ENCODE measurements at places on chromosomes 6 and 20.

DNA sequence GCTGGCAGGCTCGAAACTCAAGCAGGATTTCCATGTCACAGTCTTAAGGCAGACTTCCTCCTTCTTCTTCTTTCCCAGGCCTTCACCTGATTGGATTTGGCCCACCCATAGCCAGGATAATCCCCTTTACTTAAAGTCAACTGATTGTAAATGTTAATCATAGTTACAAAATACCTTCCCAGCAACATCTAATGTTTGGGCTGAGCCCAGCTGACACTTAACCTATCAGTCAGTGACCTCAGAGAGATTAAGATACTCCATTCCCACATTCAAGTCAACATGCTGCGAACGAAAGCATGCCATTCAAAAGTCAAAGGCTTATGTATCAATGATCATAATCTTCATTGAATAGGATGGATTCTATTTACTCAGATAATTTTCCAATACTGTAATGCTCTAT is 16.0 kb downstream of the MAP7 start:
- DNase-seq = no peak

DNA sequence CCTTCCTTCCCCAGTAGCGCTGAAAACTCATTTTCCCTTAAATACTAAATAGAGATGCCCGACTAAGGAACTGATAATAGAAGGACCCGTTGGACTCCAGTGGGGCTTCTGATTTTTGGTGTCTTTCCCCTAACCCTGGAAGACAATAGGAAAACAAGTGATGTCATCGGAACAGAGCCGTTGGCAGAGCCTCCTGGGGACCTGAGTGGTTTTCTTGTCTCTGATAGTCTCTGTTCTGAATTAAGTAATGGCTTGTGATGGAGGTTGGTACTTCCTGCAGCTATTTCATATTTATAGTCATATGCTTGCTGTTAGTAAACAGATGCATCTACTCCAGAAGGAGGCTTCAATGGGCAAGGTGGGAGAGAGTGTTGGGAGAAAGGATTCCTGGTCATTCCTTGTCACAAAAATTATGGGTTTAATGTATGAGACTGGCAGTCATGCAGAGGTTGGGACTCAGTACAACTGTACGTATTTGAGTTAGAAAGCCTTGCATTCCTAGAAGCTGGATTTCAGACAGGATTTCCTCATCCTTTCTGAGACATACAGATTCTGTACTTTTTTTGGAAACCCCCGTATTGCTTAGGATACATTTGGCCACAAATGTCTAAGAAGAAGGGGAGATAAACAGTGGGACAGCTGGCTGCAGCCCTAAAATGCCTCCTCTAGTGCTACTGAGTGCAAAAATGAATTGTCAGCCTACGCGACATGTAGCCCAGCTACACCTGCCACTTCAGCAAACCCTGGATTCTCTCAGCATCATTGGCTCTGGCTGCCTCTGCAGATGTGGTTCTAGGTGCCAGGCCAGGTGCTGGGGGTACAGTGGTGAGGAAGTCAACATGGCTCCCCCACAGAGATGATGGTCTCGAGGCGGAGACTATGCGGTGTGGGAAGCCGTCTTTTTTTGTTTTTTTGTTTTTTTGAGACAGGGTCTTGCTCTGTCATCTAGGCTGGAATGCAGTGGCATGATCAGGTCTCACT is 38.1 kb downstream of the CDS2 start:
- no peak for DNase-seq

DNA sequence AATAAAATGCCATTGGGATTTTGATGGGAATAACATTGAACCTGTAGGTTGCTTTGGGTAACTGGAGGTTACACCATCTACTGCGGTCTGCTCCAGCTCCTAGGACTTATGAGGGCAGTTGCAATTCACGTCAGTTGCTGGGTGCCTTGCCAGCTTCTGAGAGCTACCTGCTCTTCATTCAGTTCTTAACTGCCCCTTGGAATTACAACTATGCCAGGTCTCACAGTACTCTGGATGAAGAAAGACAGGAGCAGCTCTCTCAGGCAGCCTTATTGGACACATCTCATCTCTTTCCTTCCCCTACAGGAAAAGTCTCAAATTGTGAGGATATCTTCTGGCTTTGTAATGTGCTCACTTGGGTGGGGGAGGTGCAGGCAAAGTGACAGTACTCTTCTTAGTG is 1643.3 kb downstream of the GRIK2 start:
- no peak for DNase-seq

DNA sequence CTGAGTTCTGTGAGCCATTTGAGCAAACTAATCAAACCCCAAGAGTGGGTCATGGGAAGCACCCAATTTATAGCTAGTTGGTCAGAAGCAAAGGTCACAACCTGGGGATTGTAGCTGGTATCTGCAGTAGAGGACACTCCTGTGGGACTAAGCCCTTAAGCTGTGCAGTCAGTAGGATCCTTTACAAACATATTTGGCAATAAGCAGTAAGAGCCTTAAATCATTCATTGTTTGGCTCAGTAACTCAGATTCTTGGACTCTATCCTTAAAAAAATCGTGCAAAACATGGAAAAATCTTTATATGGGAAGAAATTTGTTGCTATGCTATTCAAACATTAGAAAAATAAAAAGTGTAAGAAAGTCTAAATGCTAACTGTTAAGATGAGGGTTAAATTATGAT is 29.9 kb downstream of the FRK start:
- no peak for DNase-seq
